ENCODE measurements at places on chromosomes 7 and 10.

DNA sequence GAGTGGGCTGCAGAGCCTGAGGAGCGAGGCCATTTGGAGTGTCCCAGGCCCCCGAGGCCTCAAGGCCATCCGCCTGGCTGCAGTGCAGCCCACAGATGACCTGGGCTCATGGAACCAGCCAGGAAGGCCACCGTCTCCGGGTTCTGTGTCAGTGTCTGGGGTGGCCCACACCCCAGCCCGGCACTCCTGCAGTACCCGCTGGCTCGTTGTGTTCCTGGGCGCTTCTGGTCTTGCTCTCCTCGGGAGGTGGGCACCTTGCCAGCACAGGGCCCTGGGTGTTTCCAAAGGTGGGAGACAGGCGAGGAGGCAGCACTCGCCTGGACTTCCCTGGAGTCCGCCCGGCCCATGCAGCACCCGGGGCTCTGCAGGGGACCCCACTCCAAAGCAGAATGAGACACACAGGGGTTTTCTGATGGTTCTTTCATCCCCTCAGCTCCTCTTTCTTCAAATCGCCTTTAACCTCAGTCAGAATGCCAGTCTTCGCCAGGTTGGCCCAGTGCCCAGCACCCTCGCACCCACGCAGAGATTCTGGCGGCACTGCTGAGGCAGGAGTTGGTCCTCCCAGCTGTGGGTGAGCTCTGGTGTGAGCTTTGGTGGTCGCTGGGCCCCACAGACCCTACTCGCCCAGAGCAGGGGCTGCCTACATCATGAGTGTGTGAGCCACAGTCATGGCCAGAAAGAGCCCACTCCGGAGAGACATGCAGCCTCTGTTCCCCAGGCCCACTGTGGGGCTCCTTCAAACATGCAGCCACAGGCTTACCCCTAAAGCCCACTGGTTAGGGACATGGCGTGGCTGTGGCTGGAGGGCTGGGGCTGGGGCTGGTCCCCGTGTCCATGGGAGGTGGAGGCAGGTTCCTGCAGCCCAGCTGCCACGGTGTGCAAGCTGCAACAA is 155.7 kb downstream of the EBF3 start:
- no peak for DNase-seq

GRCh38 chr10:117934477-117934876 is 112.3 kb downstream of the RAB11FIP2 start:
- no peak for DNase-seq

DNA sequence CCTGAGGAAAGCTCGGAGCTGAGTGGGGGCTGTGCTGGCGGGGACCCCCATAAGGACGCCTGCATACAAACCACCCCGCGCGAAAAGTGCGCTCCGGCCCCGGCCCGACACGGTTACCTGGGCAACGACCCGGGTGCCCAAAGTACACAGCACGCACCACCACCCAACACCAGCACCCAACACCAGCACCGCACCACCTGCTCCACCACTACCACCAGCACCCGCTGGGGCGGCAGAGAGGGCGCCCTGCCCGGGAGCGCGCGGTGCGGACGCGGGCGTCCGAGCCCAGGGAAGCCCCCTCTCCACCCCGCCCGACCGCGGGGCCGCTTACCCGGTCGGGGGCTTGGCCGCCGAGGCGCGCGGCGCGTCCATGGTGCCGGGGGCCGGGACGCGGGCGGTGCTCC is 345 bp downstream of the COBL start:
- no peak for DNase-seq

- no peak for DNase-seq
These were observed 181.5 kb downstream of the EXOC4 start for GRCh38 chr7:133434246-133434865.

GRCh38 chr10:69639291-69640195 is 9.5 kb downstream of the FAM241B start:
- peak; percentile 5 for DNase-seq

GRCh38 chr7:90824386-90825307 is 228.5 kb downstream of the CDK14 start:
- peak; percentile 70 for DNase-seq

DNA sequence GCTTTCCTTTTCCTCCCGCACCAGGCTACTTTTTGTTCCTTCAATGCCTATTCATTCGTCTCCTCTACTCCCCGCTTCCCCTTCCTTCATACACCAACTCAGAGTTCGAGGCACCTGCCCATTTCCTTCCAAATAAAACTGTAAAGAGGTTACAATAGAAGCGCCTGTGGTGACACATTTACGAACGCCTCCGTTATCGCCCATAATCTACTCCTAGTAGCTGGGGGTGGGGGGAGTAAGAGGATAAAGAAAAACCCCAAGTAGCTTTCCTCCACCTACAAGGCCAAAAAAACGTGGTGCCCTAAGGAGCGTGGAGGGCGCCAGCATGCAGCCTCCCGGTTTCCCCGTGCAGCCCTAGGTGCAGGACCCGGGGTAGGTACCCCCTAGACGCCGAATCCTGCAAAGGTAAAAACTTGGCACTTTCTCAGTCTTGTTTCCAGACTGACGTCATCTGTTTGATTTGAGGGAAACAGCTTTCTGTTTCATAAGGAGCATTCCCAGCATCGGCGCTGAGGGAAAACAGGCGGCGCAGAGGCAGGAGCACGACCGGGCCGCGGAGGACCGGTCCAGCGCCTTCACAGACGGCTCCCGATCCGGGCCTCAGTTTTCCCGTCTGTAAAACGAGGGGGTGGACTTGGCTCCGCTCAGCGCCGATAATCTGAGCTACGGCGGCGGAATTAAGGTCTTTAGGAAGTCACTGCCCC is 922 bp downstream of the PPA1 start:
- DNase-seq: no peak

GRCh38 chr10:132120200-132120599 is 54.5 kb downstream of the JAKMIP3 start:
- no peak for DNase-seq

- no peak for DNase-seq
These were observed 145.6 kb downstream of the PFKFB3 start for GRCh38 chr10:6348096-6348874.

- no peak for DNase-seq
These were observed 317.3 kb downstream of the ADARB2 start for GRCh38 chr10:1419796-1420610.

- no peak for DNase-seq
These were observed 55.6 kb downstream of the CC2D2B start for GRCh38 chr10:95963202-95963990.

DNA sequence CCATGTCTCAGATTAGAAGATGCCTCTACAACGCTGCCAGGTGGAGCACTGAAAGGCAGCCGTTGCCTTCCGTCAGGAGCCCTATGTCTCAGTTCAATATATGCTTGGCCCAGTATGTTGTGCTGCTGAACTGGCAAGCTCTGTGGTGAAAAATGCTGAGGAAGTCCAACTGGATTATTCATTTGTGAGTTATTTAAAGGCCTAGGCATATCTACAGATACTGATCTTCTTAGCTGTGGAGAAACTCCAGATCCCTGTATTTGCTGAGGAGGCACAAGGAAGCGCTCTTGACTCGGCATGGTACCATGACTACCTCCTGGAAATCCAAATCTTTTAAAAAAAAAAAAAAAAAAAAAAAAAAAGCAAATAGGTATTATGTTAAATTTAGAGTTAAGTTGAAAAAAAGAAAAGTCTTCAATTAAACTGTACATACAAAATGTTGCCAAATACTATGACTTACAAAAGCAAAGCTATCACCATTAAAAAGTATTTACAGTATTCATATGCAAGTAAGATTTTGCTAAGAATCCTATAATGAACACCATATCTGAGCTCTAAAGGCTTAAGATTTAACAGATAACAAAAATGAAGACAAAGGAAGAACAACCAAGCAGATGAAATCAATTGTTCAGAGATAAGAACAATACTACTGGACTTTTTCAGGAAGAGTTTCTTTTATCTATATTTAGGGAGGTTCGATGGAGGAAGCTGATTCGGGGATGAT is 152.4 kb downstream of the GALNT11 start:
- DNase-seq: no peak

GRCh38 chr10:142371-142770 is 7.1 kb downstream of the ZMYND11 start:
- no peak for DNase-seq

GRCh38 chr7:30464231-30464671 is 14.3 kb downstream of the NOD1 start:
- DNase-seq: no peak

DNA sequence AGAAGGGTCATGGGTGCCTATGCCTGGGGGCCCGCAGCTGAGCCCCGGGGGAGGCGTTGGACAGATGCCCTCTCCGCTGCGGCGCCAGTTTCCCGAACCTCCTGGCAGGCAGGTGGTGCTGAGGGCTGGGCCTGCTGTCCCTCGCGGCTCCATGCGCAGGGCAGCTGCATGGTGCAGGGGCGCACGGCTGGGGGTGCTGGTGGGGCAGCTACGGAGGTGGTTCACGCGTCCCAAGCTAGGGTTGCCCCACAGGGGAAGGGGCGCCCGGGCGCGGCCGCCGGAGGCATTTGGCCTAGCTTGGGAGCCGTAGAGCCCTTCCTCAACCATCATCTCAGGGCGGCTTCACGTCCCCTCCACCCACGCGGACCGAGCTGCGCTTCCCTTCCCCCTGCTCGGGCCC is 146.0 kb downstream of the CCDC201 start:
- no peak for DNase-seq

DNA sequence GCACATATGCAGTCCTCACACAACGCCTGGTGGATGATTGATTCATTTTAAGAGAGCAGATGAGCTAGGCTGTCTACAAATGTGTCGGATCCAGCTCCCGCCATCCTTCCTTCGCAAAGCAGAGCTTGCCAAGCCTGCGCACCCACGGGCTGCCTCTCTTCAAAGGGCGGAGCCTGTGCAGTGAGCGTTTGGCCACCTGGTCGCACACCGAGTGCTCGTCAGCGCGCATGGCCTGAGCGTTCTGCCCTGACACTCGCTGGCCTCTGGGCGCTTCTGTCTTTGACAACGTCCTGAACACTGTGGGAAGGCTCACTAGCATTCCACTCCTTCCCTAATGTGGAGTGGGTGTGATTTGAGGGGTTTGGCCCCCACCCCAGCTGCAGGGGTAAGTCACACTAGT is 47.1 kb upstream of the TMEM72 start:
- no peak for DNase-seq
